ENCODE measurements at places on chromosomes 5 and 9.

DNA sequence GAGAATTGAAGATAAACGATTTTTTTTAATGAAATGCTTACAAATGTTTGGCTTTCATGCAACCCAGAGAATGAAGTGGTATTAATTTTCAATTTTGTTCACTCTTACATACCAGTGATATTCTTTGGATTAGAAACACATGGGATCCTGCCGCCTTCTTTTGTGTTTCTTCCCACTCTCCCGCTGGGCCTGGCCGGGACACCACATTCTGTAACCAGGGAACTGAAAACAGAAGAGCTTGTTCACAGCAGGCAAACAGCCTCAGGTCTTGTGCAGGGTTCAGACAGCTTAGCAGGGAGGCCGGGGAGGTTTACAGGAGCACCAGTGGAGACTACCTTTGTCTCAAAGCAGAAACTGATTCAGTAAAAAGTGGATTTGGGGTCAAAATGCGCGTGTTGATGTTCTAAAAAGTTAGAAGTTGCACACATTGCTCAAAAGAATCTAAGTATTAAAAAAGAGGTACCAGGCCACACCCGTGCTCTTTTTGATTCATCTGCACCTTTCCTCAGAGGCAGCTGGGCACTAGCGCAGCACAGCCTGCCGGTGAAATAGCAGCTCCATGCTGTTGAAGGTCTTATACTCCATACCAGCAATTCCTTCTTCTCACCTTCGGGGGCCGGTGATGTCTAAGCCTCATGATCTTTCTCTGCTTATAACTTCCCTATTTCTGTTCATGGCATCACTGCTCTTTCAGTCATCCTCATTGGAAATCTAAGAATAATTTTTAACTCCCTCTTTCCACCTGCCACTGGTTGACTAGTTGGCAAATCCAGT lies 67.1 kb downstream of the GRAMD2B start:
- DNase-seq, result no peak

- DNase-seq, result no peak
Observed at GRCh38 chr9:137109250-137110146, 5.0 kb downstream of the DPP7 start.

DNA sequence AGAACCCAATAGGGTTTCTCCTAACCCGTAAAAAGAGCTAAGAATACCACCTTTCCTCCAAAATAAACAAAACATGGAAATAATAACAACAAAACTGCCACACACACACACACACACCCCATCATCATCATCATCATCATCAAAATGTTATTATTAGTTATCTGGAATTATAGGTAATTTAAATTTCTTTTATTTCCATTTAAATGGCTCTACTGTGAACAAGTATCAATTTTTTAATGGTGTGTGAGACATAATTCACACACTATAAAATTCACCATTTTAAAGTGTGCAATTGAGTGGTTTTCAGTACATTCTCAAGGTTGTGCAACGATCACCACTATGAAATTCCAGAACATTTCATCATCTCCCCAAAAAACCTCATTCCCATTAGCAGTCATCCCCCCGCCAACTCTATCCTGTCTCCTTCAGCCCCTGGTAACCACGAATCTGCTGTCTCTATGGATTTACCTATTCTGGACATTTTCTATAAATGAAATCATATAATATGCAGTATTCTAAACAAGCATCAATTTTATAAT lies 172.7 kb downstream of the ROR2 start:
- DNase-seq, result no peak

DNA sequence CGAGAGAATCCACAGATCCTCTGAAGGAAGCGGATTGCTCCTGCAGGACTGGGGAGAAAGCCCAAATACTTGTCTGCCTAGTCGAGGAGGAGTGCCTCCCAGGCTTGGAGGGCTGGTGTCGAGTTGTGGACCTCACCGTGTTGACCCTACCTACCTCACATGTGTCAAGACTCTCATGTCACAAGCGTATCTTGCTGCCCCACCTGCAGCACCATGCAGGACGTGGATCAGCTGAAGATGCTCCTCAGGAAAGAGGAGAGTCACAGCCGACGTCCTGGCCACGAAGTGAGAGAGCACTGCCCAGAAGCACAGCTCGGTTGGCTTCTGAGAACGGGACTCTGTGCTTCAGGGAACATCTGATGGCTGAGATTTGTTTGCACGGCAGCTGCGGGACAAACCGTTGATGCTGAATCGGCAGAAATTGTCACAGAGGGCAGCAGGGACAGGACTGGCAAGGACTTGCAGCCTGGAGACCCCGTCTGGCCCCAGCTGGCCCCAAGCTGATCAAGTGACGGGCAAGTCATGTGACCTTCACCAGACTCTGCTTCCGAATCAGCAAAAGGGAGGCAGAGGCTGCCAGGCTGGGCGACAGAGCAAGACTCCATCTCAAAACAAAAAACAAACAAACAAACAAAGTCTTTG lies 119.1 kb upstream of the ITGA1 start:
- DNase-seq, result no peak

GRCh38 chr9:70101265-70101664 lies 57.6 kb downstream of the MAMDC2 start:
- no peak for DNase-seq

Measured in Right ventricle myocardium superior (tissue), 1 donor.